ENCODE measurements at places on chromosomes 3 and 15.

DNA sequence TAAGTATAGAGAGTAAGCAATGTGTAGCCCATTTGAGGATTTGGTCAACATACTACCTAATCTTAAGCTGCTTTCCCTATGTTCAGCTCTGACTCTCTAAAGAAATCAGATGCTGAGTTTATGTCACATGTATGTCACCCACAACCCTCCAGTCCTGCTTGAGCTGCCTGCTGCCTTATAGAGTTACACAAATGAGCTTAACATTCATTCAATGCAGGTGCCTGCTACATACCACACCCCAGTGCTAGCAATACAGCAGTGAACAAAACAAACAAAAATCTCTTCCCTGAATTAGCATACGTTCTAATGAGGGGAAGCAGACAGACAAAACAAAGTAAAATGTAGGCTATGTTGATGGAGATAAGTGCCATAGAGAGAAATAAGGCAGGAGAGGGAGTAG is 93.0 kb downstream of the HHLA2 start:
- no peak for DNase-seq

- DNase-seq = no peak
Observed at GRCh38 chr3:160009525-160009924, 20.9 kb downstream of the IL12A start.

- no peak for DNase-seq
Observed at GRCh38 chr15:24621630-24622215, 53.9 kb upstream of the NPAP1 start.

DNA sequence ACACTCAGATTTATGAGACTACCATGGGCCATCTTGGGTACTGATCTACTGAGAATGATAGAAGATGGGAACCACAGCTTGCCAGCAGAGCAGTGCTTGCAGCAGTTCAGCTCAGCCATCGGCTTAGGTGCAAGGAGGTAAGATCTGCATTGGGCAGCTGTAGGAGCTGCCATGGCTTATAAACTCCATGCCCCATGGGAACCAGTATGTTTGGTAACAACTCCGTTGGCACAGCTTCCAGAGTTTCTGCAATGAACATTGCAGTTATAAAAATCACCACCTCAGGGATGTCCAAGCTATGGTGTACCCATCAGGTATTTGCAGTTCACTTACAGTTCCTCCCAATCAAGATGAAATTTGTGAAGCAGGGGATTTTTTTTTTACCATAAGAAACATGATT is 299.1 kb upstream of the ROPN1 start:
- DNase-seq = no peak

GRCh38 chr3:154538566-154539360 is 108.8 kb upstream of the GPR149 start:
- no peak for DNase-seq

DNA sequence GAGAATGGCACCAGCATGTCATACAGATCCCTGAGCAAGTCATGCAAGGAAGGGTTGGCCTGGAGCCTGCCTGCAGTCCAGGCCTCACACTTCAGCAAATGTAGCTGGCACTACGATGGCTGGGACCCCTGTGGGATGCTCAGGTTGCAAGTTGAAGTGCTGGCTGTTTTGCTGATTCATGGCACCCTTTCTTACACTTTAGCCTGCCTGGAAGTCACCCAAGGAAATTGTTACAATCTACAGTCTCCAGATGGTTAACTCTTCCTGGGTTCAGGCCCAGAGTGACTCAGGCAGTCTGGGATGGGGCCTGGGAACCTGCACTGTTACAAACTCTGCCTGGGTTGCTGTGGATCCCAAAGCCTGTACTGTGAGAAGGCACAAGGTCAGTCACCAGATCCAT is 91.0 kb upstream of the SLC6A11 start:
- no peak for DNase-seq

DNA sequence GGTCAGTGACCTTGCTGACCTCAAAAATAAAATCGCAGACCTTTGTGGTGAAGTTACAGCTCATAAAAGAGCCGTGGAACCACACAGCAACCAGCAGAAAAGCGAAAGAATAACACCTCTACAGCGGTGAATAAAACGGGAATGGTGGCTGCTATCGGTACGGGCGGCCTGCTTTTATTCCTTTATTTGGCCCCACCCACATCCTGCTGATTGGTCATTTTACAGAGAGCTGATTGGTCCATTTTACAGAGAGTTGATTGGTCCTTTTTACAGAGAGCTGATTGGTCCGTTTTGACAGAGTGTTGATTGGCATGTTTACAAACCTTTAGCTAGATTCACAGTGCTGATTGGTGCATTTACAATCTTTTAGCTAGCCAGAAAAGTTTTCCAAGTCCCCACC is 80.7 kb upstream of the ATP10A start:
- no peak for DNase-seq

GRCh38 chr3:85387913-85388505 is 429.2 kb downstream of the CADM2 start:
- no peak for DNase-seq

DNA sequence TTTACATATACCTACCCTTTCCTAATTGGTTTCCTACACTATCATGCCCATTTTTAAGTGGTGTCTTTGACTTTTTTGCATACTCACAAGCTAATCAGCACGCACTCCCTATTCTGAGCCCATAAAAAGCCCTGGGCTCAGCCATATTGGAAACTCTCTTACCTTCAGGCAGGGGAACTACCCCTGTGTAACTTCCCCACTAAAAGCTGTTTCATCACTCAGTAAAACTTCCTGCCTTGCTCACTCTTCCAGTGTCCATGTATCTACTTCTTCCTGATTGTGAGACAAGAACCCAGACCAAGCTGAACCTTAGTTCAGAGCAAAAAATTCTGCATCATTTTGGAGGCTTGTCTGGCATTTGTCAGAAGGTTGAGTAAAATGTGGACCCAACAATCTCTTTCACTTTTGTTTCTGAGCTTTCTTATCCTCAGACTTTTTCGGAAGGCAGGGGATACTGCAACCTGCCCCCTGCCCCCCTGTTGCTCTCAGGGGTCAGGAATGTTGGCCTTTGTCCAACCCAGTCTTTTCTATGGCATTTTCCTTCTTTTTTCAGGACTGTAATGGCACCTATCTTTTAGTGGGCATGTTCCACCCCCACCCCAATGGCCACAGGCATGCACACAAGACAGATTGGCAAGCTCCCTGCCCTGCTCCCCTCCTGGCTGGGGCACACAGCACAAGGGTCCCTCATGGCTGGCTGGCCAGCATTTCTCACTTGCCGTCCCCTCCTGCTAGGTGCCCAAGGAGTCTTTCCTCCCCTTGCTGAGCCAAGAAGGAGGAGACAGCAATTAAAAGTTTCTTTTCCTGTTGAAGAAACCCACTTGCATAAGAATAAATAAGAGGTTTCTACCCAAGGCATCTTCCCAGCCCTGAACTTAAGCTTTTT is 26.3 kb upstream of the TMEM45A start:
- DNase-seq = no peak

- DNase-seq = no peak
Observed at GRCh38 chr3:64863226-64864212, 175.7 kb upstream of the ADAMTS9 start.

DNA sequence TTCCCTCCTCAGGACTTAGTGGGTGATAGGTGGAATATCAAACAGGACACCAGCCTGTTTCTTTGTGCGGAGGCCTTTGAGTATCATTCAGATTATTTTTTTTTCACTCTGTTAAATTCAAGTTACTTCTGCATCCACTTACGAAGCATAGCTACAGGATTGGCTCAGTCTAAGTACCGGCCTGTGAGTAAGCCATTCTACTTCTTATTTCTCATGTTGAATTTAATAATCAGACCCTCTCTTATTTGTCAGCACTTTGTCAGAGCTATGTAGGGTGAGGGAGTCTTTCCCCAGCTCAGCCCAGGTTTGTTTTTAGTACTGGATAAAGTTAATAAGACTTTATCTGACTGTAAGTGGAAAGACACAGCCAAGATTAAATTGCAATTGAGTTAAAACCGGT is 54.7 kb downstream of the ITPR1 start:
- no peak for DNase-seq

- no peak for DNase-seq
Observed at GRCh38 chr3:61868499-61868898, 307.1 kb downstream of the PTPRG start.

DNA sequence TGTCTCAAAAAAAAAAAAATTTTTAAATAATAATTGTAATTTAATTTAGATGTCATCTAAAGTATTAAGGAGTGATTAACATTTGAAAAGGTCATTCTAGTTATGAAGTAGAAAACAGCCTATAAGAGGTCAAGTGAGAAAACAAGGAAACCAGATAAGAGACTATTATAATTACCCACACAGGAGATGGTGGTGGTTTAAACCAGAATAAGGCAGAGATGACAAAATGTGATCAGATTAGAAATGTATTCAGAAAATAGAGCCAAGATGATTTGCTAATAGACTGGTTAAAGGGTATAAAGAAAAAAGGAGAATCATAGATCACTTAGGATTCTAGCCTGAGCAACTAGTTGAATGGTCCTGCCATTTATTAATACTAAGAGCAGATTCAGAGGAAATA is 11.2 kb downstream of the HERC1 start:
- DNase-seq = no peak

GRCh38 chr3:42653560-42654330 is at the start of gene ZBTB47:
TSS of gene ZBTB47 (plus strand) at chr3:42653697. CDS start at chr3:42658356, 4,659 bp downstream.
- DNase-seq = no peak

- DNase-seq = no peak
Observed at GRCh38 chr3:195905970-195906864, 2.1 kb downstream of the TNK2 start.

DNA sequence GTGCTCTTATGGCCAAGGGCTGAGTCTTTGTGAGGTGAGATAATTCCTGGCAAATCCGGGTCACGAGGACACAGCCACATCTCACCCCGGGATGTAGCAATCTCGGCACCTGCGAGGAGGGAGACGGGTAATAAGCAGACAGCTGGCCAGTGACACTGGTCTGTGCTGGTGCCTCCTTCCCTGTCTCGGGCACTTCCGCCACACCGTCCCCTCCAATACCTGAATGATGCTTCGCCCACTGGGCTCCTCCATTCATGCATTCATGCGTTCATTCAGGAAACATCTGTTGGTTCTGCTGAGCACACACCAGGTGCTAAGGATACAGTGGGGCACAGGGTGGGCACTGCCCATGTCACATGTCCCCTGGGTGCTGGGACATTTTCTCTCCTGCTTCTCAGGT is 60.1 kb downstream of the ATP10A start:
- no peak for DNase-seq

DNA sequence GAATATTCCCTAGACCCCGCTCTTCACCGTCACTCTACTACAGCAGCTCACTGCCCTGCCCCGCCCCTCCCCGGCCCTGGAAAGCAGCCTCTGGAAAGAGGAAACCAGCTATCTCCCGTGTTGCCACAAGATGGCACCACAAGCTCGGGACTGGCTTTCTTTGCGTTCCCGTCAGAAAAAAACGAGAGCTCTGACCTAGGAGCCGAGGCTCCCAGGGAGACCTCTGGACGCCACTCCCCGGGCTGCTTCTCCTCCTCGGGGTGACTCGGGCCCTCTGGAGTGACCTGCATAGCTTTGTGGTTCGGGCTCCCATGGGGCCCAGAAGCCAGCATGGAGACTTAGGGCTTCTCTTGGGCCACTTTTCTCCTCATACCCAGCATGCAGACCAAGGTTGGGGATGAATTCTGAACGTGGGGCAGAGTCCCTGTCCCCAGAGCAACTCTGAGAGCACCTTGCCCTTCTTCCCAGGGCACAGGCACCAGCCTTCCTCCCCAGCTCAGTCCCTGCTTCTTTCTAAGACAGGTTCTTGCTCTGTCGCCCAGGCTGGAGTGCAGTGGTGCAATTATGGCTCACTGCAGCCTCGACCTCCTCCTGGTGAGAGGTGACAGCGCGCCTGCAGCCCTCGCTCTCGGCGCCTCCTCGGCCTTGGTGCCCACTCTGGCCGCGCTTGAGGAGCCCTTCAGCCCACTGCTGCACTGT is 19.0 kb downstream of the STOML1 start:
- peak; percentile 67 for DNase-seq

DNA sequence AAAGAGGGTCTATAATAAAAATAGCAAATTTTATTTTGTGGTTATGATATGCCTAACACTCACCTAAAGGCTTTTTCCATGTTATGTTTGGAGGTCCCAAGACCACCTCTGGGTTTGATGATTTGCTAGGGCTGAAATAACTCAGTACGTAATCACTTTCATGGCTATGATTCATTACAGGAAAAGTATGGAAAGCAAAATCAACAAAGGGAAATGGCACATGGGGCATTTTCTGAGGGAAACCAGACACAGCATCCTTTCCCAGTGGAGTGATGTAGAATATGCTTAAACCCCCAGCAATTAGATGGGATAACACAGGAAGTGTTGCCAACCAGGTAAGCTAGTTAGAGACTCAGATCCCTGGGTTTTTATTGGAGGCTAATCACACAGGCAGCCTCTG is 701.6 kb upstream of the CBLB start:
- DNase-seq = no peak

GRCh38 chr15:64461721-64462162 is 1.4 kb downstream of the ZNF609 start:
- DNase-seq = no peak

DNA sequence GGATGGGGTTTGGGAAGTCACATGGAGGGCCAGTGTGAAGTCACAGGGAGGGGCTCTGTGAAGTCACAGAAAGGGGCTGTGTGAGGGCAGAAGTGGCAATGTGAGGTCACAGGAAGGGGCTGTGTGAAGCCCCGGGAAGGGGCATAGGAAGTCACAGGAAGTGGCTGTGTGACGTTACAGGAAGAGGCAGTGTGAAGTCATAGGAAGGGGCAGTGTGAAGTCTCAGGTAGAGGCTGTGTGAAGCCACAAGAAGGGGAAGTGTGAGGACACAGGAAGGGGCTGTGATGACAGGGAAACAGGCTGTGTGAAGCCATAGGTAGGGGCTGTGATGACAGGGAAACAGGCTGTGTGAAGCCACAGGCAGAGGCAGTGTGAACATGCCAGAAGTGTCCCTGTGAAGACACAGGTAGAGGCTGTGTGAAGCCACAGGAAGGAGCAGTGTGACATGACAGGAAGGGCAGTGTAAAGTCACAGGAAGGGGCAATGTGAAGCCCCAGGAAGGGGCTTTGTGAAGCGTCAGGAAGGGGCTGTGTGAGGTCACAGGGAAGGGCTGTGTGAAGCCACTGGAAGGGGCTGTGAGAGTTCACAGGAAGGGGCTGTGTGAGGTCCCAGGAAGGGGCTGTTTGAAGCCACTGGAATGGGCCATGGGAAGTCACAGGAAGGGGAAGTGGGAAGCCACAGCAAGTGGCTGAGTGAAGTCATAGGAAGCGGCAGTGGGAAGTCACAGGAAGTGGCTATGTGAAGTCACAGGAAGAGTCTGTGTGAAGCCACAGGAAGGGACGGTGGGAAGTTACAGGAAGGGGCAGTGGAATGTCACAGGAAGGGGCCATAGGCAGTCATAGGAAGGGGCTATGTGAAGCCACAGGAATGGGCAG is 37.1 kb downstream of the GASK1A start:
- DNase-seq = no peak

DNA sequence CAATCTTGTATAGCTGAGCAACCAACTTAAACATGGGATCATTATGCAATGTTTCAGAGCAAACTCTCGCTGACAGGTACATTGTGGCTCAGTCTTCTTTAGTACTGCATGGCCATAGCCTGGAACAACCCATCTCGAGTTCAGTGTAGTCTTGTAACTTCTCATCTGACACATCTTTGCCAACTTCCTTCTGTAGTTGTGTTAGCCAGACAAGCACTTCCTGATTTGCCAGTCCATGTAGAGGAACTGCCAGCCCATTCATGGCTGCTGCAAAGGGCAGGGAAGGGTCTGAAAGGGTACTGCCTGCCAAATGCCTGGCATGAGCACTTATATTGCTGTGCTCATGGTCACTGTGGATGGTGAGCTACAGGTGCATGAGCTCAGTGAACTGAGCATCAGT is 49.2 kb upstream of the CCDC54 start:
- DNase-seq = no peak

GRCh38 chr3:140703496-140703895 is 25.6 kb downstream of the TRIM42 start:
- DNase-seq = no peak
